ENCODE measurements at places on chromosomes 1 and 21.

DNA sequence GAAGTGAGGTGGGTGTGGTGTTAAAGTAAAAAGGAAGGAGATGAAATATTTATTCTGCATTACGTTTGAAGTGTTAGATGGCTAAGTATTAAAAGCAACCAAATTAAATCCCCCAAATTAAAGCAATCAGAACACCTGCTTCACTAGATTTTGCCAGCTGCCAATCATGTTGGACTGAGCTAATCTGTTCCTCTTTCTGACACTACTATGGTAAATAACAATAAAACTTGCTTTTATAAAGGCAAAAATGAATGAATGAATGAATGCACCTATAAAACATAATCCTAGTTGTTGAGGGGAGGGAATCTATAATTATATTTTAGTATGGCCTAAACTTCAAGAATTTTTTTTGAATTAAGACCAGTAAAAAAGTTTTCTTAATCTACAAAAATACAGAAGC is 51.0 kb downstream of the RAB3GAP2 start:
- no peaks in the 10 kb centered on the region for H3K27me3 ChIP-seq
- no peak for DNase-seq
- H3K27ac ChIP-seq = no peak overlapping the region
- peaks cover 14% of the 10 kb centered on the region for H3K4me1 ChIP-seq
- no peak overlapping the region for H3K4me3 ChIP-seq

- peaks cover 4% of the 10 kb centered on the region for H3K36me3 ChIP-seq
- H3K4me1 ChIP-seq = peaks cover 11% of the 10 kb centered on the region
- no peak for DNase-seq
- H3K27me3 ChIP-seq = no peaks in the 10 kb centered on the region
- H3K4me3 ChIP-seq = no peak overlapping the region
Observed at GRCh38 chr21:31115249-31115648, 77.0 kb upstream of the KRTAP19-8 start.

GRCh38 chr1:241902391-241903065 is 54.5 kb downstream of the EXO1 start:
- peak; percentile 16 for DNase-seq
- H3K4me3 ChIP-seq = no peak overlapping the region
- no peaks in the 10 kb centered on the region for H3K27me3 ChIP-seq
- no peaks in the 10 kb centered on the region for H3K4me1 ChIP-seq
- no peak overlapping the region for H3K27ac ChIP-seq

- H3K4me1 ChIP-seq = peaks cover 6% of the 10 kb centered on the region
- H3K36me3 ChIP-seq = no peaks in the 10 kb centered on the region
- H3K4me3 ChIP-seq = no peak overlapping the region
Observed at GRCh38 chr1:224782281-224783000, 147.0 kb upstream of the DNAH14 start.

DNA sequence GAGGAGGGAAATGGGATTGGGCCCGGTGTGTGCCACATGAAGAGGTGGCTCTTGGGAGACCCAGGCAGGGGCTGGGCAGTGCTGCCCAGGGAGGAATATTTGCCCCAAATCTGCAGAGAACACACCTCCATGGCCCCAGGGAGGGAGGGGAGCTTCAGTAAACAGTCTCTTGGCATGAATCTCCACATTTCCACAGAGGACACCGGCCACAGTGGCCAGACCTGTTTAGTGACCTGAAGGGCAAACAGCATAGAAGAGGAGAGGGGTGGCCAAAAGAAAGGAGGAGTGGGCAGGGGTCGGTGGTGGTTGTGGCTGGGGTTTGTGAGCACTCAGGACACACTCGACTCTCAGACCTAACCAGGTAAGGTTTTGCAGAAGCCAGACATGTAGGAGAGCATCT is 54.0 kb upstream of the IFFO2 start:
- peak; percentile 94 for DNase-seq
- no peak overlapping the region for H3K4me3 ChIP-seq
- H3K36me3 ChIP-seq = no peaks in the 10 kb centered on the region
- H3K27me3 ChIP-seq = no peaks in the 10 kb centered on the region
- peak overlapping the region; percentile 92 for H3K27ac ChIP-seq
- peaks cover 27% of the 10 kb centered on the region for H3K4me1 ChIP-seq

DNA sequence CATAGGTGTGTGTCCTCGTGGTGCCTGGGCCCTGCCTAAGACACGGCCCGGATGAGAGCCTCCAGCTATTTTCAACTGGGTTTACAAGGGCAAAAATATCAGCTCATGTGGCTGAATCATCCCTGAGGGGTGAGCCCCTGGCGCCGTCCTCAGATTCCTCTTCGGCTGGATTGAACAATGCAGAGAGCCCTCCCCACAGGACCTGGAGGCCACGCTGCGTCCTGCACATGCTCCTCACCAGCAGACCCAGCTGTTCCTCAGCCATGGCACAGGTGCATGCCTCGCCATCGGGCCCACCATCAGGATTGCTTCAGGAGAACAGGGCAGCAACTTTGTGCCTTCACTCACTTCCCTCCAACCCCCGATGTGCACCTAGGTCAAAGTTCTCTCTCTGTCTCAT is 35.3 kb downstream of the TFF3 start:
- H3K27me3 ChIP-seq = no peaks in the 10 kb centered on the region
- H3K36me3 ChIP-seq = no peaks in the 10 kb centered on the region
- no peak for DNase-seq
- no peak overlapping the region for H3K4me3 ChIP-seq
- H3K27ac ChIP-seq = no peak overlapping the region

DNA sequence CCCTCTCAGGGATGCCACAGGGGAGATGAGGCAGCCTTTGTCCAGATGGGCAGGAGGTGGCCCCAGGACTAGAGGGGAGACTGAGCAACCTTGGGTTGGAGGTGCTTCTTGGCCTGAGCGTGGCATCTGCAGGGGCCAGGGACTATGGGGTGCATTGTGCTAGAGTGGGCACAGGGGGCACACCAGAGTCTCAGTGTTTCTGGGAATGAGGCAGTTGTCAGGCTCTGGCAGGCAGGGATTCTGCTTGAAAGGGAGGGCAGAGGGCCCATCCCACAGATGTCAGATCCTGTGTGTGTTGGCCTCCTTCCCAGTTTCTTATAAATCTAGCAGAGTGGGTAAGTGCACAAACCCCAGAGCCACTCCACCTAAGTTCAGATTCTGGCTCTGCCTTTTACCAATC is 13.7 kb downstream of the LGR6 start:
- H3K36me3 ChIP-seq = no peaks in the 10 kb centered on the region
- DNase-seq = no peak
- no peaks in the 10 kb centered on the region for H3K27me3 ChIP-seq
- H3K27ac ChIP-seq = no peak overlapping the region

DNA sequence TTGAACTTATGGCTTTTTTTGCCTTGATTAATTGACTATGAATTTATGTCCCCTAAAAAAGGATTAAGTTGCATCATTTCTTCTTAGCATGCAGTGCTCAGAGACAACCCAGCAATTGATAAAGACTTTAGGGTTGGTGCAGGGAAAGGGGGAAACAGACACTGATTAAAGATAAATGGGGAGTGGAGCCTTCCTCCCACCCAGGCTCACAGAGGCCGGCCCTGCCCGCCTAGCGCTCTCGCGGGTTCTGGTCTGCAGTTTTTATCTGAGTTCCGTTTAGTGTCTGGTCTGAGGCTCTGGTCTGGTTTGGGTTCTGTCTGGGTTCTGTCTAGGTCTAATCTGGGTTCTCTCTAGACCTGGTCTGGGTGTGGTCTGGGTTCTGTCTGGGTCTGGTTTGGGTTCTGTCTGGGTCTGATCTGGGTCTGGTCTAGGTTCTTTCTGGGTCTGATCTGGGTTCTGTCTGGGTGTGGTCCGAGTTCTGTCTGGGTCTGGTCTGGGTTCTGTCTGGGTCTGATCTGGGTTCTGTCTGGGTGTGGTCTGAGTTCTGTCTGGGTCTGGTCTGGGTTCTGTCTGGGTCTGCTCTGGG is 48.1 kb downstream of the ABCG1 start:
- H3K4me3 ChIP-seq = no peak overlapping the region
- H3K4me1 ChIP-seq = peaks cover 7% of the 10 kb centered on the region
- no peaks in the 10 kb centered on the region for H3K36me3 ChIP-seq
- no peak for DNase-seq
- H3K27me3 ChIP-seq = no peaks in the 10 kb centered on the region

GRCh38 chr1:206952171-206952570 is 5.9 kb upstream of the PIGR start:
- no peaks in the 10 kb centered on the region for H3K36me3 ChIP-seq
- no peak for DNase-seq
- no peak overlapping the region for H3K4me3 ChIP-seq
- peaks cover 9% of the 10 kb centered on the region for H3K4me1 ChIP-seq

DNA sequence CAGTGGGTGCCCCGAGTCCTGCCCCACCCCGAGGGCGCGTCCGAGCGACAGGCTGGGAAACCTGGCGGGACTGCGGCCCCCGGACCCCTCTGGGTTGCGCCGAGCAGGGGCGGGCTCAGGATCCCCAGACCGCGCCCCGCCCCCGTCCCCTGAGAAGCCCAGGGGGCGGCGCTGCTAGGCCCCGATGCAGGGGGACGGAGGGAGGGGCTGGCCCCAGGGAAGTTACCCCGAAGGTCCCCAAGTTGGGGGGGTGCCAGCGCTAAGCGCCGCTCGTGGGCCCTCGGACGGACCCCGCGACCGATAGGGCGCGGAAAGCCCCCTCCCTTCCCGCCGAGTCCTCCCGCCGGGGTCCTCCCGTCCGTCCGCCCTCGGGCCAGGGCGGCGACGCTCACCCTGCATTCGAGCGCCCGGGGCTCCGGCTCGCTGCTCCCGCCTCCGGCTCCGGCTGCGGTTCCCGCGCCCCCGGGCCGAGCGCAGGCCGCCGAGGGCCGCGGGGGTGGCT is 414 bp downstream of the GPR153 start:
- DNase-seq = no peak
- no peaks in the 10 kb centered on the region for H3K36me3 ChIP-seq
- peak overlapping the region; percentile 75 for H3K27ac ChIP-seq
- H3K4me3 ChIP-seq = peak overlapping the region; percentile 57

DNA sequence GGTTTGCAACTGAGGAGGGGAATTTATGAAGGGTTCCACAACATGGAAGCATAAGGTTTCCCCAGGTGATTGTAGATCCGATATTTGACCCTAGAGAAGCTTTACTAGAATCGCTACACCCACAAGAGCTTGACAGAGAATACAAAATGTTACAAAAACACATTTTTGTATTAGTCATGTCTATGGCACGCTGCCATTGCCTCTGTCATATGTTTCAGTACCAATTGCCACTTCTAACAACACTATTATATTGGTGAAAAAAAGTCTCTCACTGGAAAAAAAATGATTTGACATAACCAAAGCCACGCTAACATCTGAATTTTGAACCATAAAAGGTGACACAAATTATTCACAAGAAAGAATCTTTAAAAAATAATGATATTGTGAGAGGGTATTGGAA is 214.5 kb downstream of the KCNT2 start:
- H3K4me3 ChIP-seq = no peak overlapping the region
- H3K27ac ChIP-seq = no peak overlapping the region
- no peak for DNase-seq
- no peaks in the 10 kb centered on the region for H3K36me3 ChIP-seq

GRCh38 chr1:6972399-6972798 is 187.1 kb downstream of the CAMTA1 start:
- no peak overlapping the region for H3K27ac ChIP-seq
- no peak for DNase-seq
- no peaks in the 10 kb centered on the region for H3K36me3 ChIP-seq
- H3K27me3 ChIP-seq = no peaks in the 10 kb centered on the region
- H3K4me1 ChIP-seq = no peaks in the 10 kb centered on the region
- no peak overlapping the region for H3K4me3 ChIP-seq

- no peak overlapping the region for H3K4me3 ChIP-seq
- H3K36me3 ChIP-seq = no peaks in the 10 kb centered on the region
- H3K27me3 ChIP-seq = no peaks in the 10 kb centered on the region
- DNase-seq = no peak
- H3K4me1 ChIP-seq = peaks cover 34% of the 10 kb centered on the region
Observed at GRCh38 chr1:159927211-159927848, 2.0 kb upstream of the TAGLN2 start.

- no peak for DNase-seq
- H3K4me3 ChIP-seq = no peak overlapping the region
- no peaks in the 10 kb centered on the region for H3K36me3 ChIP-seq
- H3K27ac ChIP-seq = peak overlapping the region; percentile 98
- H3K27me3 ChIP-seq = no peaks in the 10 kb centered on the region
Observed at GRCh38 chr1:17568014-17568900, 28.8 kb downstream of the ARHGEF10L start.

- no peaks in the 10 kb centered on the region for H3K27me3 ChIP-seq
- peak overlapping the region; percentile 48 for H3K4me3 ChIP-seq
- H3K36me3 ChIP-seq = no peaks in the 10 kb centered on the region
- H3K4me1 ChIP-seq = no peaks in the 10 kb centered on the region
- no peak for DNase-seq
- peak overlapping the region; percentile 85 for H3K27ac ChIP-seq
Observed at GRCh38 chr1:146051452-146051851, 29.9 kb upstream of the HJV start.

DNA sequence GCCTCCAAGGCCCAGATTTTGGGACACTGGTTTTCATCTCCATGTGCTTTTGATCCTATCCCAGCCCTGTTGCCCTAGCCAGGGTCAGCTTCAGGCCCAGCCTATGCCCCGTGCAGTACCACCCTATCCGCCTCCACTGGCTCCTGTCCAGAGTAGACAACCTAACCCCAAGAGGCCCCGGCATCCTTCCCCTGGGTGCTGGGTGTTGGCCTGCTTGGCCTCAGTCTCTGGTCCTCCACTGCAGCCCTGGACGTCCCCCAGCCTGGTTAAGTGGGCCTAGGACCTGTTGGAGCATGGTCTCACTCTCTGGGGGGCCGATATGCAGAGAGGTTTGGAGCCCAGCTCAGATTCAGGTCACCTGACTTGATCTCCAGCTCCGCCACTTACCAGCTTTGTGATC is 1.6 kb downstream of the CSF3R start:
- no peak for DNase-seq
- no peaks in the 10 kb centered on the region for H3K4me1 ChIP-seq
- H3K27me3 ChIP-seq = no peaks in the 10 kb centered on the region
- no peak overlapping the region for H3K27ac ChIP-seq
- H3K4me3 ChIP-seq = no peak overlapping the region

DNA sequence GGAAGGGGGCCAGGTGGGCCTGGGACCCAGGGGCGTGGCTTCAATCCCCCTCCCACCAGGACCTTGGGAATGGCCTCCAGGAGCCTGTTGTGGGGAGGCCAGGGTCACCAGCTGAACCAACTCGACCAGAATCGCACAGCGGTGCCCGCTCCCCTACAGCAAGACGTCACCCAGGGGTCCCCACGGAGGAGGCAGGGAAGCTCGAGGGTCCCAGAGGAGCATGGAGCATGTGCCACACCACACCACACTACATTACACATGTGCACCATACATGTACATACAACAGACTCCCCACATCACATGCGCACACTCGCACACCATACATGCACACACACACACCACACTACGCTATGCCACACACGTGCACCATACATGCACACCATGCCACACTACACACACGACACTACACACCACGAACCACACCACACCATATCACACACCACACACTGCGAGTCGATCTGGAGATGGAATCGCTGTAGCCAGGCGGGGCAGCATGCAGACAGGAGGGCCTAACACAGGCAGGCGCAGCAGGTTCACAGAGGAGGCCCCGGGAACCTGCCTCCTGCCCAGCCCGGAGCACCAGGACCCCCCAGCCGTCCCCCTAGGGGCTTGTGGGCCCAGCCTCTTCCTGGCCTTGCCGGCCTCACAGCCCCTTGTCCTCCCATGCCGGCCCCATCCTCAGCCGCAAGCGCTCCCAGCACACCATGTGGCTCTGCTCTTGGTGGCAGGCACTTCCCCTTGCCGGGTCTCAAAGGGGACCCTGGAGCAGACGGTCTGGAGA is 596 bp downstream of the ITGB2 start:
- DNase-seq = no peak
- H3K4me1 ChIP-seq = no peaks in the 10 kb centered on the region
- no peaks in the 10 kb centered on the region for H3K27me3 ChIP-seq
- H3K4me3 ChIP-seq = peak overlapping the region; percentile 10
